NCI-H1105 (cell line): ENCODE measurements at places on chromosomes 5 and 9.

- DNase-seq, result no peak
Measured at GRCh38 chr9:129252937-129253802, 75.1 kb upstream of the IER5L start.

- no peak for DNase-seq
Measured at GRCh38 chr5:39755986-39756385, 331.2 kb upstream of the DAB2 start.

GRCh38 chr5:90418214-90418613 is 8.7 kb upstream of the CETN3 start:
- DNase-seq, result no peak

DNA sequence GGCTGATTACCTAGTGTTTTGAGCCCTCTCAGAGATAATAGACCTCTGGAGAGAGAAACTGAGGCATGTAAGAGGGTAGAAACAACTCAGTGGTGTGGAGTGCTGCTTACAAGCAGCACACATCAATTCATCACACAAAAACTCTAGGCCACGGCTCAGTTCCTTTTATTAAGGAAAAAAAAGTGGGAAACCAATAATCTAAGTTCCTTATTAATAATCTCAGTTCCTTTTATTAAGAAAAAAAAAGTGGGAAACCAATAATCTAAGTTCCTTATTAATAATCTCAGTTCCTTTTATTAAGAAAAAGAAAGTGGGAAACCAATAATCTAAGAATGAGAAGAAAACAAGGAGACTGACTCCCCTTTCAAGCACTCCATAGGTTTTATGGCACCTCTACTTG is 28.0 kb downstream of the TXNDC8 start:
- no peak for DNase-seq

DNA sequence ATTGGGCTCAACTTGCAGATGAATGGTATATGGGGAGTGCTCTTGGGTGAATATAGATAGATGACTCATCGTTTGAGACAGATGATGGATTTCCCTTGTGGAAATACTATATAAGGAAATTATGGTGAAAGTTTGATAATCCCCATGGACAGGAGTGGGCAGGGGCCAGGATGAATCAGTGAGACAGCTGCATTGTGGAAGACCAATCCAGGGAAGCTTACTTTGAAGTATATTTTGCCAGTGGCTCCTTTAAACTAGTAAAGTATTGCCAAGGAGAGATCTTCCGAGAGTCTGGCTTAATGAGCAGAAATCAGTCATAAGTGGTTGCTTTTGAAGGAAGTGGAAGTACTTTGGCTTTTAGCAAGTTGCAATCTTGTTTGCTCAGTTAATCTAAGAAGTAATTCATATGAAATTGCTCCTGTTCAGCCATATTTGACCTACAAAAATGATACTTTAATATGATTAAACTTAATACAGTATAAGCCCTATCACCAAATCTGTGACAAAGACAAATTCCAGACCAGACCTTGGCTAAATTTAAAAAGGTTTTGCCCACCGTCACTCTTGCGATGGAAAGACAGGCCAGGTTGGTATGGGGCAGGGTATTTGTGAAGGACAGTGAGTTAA is 9.3 kb upstream of the TNC start:
- no peak for DNase-seq

- no peak for DNase-seq
Measured at GRCh38 chr9:91884696-91885687, 65.0 kb downstream of the ROR2 start.

GRCh38 chr9:136662656-136663581 is at the start of gene EGFL7:
Gene EGFL7, plus strand, starts transcription at chr9:136662916. Its CDS starts 5,367 bp downstream, at chr9:136668283.
- DNase-seq, result no peak

- DNase-seq, result no peak
Measured at GRCh38 chr5:21219251-21219650, 1231.3 kb upstream of the CDH18 start.

GRCh38 chr9:135249711-135250110 is 162.2 kb downstream of the OLFM1 start:
- no peak for DNase-seq

DNA sequence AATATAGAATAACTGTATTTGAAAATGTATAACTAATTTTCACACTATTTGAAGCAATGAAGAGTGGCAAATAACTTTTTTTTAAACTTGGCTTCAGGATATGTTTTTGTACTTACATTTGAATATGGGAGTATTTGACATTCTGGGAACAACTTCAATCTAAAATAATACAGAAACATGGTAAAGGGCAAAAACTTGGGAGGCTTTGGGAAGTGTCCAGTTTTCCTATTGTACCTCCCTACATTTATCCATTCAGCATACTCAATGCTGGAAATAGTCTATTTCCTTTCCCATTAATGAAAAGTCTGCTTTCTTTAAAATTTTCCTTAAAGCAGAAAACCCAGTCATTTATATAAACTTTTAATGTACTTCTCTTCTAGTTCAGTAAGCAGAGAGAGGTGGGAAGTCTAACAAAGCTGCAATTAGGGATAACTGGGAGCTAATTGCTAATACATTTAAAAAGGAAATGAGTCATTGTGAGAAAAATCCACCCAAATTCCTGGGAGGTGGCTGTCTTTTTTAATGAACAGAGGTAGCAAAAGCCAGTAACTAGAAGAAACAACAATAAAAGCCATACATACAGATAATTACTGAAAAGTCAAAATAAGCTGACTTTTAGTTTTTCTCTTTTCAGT is 128.8 kb downstream of the FBN2 start:
- DNase-seq, result no peak

DNA sequence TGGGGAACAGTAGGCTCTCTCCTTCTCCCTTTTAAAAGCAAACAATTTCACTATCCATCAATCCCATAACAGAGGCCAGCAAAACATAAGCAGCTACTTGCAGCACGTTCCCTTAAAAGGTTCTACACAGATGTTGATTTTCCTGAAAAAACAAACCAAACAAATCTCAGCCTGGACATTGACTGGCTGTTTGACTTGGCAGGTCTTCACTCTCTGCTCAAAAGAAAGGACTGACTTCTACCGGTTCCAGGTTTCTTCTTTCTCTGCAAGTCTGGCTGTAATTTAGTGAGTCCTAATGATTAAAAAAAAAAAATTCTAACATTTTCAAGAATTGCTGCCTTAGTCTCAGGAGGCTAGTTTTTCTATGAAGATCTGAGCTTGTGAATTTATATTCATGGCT is 203.1 kb upstream of the EFNA5 start:
- DNase-seq, result no peak

DNA sequence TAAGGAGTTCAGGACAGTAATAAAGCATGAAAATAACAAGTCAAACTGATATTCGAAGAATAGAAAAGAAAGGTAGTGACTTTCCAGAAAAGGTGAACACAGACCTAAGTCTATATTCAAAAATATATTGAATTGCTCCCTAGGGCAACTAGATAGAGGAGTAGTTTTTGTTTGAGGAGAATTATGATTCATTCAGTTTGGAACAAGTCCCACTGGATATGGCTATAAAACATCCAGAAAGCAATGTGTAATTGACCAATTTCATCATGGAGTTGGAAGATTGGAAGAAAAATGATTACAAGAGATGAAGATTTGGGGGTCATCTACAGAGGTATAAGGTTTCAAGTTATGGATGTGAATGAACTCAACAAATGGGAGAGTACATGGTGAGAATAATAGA is 117.5 kb upstream of the ZNF462 start:
- no peak for DNase-seq

DNA sequence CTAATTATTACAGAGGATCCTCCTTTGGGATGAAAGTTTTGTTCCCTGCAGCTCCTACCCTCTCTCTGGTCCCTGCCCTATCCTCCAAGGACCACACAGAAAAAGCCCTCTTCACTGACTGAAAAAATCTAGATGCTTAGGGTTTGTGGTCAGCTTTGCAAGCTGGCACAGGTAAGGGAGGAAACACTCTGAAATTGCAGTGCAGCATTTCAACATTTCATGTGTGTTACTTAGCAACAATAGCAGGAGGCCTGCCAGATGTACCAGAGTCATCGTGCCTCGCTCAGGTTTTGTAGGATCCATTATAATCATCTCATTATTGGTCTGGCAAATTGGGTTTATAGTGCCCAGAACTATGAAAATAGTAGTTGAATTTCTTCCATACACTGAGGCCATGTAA is 109.5 kb downstream of the PALM2AKAP2 start:
- no peak for DNase-seq

DNA sequence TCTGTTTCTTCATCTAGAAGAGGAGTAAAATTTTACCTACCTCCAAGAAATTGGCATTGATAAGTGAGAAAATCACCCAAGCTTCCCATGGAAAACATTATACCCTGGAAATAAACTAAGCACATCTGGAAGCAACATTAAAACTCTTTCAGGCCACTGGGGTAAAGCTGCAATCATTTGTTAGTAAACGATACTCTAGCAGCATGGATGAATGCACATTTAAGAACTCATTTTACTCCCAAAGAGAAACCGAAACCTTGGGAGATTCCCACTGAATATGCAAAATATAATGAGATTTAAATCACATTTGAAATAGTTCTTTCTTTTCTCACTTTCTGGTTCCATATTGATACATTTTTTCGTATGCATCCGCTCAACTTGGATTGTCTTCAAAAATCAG is 467.5 kb downstream of the EFNA5 start:
- DNase-seq, result no peak

DNA sequence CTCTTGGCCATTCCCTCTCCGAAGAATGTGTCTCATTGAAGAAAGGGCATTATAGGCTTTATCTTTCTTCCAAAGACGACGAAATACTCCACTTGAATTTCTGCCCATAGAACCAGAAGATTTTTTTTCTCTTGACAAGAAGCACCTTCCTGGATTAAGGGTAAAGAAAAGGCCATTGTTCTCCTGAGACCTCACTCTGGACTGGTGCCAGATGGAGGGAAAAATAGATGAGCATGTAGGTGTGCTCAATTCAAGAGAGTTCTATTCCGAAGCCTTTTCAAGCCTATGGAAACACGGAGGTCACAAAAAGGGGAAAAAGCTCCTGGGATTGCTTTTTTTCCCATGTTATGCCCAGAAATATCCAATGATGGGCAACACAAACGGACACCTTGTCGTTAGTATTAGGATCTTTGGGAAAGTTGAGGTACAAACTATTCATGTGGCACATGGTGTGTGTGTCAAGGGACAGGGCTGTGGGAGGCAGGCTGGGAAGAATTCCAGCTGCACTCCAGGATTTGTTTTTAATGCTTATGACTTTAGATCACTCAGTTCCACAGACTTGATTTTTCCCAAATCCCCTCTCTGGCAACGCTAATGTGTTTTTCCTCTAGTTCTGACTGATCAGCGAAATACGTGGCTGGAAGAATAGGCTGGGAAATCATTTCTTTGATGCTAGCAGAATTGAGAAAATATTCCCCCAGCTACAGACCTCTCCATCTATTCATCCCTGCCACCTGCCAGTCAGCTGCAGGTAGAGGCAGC is 89.9 kb downstream of the SIL1 start:
- DNase-seq, result peak; percentile 38

GRCh38 chr5:180155365-180155926 is 53.6 kb downstream of the RASGEF1C start:
- no peak for DNase-seq

DNA sequence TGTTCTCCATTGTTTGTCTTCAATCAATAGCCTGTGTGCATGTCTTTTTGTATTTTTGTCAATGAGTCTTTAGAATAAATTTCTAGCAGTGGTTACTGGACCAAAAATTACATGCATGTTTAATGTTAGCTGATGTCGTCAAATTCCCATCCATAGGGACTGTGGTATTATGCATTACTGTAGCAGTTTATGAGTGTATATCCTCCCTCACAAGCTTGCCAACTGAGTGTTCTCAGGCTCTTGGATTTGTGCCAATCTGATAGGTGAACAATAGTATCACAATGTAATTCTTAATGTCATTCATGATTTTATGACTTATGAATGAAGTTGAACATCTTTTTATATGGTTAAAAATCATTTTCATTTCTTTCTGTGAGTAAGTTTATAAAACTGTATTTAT is 13.0 kb downstream of the SNX24 start:
- peak; percentile 48 for DNase-seq

GRCh38 chr5:89954916-89955315 is 454.6 kb downstream of the CETN3 start:
- no peak for DNase-seq
